Chondrocyte (in vitro differentiated cells): ENCODE measurements at places on chromosomes 5 and 9.
A peak's percentile ranks its signal among the peaks of the same experiment; 100 is the strongest.

DNA sequence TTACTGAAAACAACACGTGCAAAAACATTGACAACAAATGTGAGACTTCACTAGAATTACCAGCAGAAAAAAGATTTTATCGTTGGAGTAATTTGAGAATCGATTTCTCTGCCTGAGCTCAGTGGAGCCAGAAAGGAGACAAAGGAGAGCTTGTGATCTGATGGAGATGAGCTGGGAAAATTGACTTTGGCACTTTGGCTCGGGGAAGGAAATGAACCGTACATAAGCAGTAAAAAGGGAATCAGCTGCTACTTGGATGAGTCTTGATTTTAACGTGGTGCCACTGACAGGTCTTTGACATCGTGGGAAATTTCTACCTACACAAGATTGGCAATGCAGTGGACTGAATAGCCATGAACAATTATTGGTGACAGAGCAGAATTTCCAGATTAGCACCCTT is 244.7 kb upstream of the RPS23 start:
- DNase-seq, result no peak

DNA sequence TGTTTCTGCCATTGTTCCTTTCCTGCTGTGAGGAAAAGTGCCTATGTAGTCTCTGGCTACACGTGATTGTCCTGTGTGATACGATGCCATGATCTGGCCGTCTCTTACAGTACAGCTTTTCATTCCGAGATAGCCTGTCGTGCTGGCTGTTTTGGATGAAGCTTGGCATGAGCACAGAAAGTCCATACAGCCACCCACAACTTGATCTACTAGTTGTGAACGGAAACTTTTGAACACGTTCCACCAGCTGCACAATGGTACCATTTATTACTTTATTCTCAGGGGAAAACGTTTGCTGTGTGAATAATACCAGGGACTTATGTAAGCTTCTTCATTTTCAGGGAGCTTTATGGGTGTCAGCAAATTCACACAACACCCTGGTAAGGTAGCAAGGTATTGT is 217.6 kb upstream of the ANKRD55 start:
- DNase-seq, result no peak

GRCh38 chr9:38201844-38202243 is 132.8 kb upstream of the SHB start:
- DNase-seq, result no peak

- DNase-seq, result no peak
Observed at GRCh38 chr5:106862450-106863193, 808.1 kb downstream of the EFNA5 start.

- DNase-seq, result no peak
Observed at GRCh38 chr5:78594610-78595457, 53.7 kb downstream of the LHFPL2 start.

DNA sequence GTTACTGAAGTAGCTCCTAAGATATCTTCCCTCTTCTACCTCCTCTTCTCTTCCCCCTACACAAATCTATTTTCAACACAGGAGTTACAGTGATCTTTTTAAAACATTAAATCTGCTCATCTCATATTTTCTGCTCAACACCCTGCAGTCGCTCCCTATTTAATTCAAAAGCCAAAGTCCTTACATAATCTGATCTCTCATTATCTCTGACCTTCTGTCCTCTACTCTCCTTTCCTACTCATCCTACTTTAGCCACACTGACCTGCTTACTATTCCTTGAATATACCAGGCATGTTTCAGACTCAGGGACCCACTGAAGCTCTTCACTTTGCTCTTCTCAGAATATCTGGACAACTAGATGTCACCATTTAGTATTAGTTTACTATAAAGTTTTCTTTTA is 87.9 kb downstream of the YTHDC2 start:
- DNase-seq, result no peak

- DNase-seq, result peak; percentile 98
Observed at GRCh38 chr9:34178436-34179212, at the start of gene UBAP1. Gene UBAP1, plus strand, starts transcription at chr9:34179043. Its CDS starts 41,872 bp downstream, at chr9:34220915.

DNA sequence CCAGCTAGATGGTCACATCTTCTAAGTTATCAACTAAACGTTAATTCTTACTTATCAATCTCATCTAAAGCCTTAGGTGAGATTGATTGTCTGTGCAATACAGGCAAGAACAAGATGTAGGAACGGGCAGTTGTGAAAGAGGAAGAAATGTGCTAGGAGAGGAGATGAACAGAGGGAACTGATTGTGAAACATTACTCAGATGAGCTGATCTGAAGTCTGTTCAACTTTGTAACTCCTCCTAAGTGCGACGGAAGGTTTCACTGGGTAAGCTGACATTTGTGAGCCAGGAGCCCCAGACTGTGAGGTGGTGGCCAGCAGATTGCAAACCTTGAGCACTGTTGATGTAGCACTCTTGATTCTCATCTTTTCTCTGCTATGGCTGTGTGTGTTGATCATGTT is 204.1 kb downstream of the CD180 start:
- no peak for DNase-seq

GRCh38 chr5:5371957-5372356 is 50.5 kb upstream of the ICE1 start:
- DNase-seq, result no peak

DNA sequence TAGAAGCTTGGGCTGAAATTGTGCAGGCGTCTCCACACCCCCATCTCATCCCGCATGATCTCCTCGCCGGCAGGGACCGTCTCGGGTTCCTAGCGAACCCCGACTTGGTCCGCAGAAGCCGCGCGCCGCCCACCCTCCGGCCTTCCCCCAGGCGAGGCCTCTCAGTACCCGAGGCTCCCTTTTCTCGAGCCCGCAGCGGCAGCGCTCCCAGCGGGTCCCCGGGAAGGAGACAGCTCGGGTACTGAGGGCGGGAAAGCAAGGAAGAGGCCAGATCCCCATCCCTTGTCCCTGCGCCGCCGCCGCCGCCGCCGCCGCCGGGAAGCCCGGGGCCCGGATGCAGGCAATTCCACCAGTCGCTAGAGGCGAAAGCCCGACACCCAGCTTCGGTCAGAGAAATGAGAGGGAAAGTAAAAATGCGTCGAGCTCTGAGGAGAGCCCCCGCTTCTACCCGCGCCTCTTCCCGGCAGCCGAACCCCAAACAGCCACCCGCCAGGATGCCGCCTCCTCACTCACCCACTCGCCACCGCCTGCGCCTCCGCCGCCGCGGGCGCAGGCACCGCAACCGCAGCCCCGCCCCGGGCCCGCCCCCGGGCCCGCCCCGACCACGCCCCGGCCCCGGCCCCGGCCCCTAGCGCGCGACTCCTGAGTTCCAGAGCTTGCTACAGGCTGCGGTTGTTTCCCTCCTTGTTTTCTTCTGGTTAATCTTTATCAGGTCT is at the start of gene C9orf72:
Gene C9orf72, minus strand, starts transcription at position 564 of the 716 bp plus-strand sequence. CDS start 6,361 bp downstream, outside the sequence.
- DNase-seq, result peak; percentile 91

DNA sequence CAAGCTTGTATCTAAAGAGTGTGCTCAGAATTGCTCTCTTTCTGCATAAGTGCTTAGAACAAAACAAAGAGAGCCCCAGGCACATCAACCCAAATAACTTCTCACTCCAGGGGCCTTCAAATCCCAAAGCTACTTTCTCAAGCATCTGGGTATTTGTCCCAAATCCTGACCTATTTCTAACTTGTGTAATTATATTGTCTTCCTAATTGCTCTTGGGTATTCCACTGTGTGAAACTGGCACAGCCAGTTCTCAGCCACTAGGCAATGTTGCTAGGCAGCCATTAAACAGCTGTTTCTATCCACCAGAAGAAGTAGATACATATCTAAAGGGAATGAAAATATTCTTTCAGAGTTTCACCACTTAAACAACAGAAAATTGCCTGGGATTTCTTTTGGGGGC is 198.8 kb downstream of the PRELID2 start:
- DNase-seq, result no peak

GRCh38 chr9:36560771-36561170 is 11.9 kb upstream of the MELK start:
- DNase-seq, result no peak

DNA sequence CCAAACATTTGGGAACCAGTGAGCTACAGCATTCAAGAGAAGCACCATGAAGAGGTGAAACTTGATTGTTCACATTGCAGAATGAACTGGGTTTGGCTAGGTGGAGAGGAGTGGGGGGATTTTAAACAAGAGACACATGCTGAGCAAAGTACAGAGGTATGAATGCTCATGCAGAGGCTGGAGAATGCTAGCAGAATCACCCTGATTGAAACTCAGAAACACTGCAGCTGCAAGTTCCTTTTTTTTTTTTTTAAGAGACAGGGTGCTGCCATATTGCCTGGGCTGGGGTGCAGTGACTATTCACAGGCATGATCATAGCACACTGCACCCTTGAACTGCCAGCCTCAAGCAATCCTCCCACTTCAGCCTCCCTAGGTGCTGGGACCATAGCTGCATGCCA is 35.1 kb downstream of the DENND1A start:
- DNase-seq, result no peak

DNA sequence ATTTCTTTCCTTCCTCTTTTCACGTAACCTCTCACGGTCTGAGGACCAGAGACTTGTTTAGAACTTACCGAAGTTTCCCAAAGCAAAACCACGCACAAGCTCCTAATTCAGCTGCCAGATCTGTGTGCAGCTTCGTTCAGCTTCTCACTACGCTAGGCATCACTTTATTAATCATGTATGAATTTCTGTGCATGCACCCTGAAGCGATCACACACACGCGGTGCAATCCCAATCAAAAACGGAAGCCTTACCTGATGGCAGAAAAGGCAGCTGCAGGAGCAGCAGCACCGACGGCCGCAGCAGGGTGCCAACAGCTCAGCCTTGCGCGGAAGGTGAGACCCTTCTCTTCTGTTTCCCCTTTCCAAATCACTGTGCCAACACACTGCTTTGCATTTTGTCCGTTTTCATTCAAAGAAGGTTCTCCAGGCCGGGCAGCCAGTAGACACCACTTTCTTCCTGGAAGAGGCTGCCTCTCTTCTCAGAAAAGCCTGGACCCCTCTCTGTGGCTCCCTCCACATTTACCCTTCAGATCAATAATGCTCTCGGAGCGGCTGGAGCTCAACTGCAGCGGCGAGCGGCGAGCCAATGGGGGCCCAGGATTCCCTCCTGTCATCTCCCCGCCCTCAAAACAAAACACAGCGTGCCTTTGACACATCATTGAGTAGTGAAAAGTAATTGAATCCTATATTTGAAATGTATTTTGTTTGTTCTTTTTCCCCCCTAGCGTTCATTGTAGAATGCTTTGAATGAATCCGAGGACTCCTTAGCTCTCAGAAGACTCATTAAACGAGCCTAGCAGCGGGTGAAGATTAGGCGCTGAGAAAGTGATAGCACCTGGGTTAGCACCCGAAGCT is at the start of gene CDH12:
Gene CDH12, minus strand, starts transcription at position 538 of the 854 bp plus-strand sequence.
- no peak for DNase-seq

GRCh38 chr5:75961818-75962217 is 121.4 kb upstream of the SV2C start:
- DNase-seq, result no peak

DNA sequence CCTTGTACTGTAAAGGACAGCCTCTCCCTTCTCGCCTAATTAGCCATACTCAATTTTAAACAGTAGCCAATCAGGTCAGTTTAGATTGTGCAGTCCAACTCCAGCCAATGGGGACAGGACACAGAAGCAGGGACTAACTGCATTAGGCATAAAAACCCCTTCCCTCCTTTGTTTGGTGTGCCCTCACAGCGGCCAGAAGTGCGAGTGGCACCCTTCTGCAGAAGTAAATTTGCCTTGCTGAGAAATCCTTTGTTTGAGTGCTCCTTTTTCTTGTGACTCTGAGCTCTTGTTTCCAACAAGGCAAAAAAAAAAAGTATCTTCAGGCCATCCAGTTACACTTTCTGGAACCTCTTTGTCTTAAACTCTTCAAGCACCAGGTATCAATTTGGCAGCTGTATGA is 97.4 kb downstream of the FAM114A2 start:
- no peak for DNase-seq

DNA sequence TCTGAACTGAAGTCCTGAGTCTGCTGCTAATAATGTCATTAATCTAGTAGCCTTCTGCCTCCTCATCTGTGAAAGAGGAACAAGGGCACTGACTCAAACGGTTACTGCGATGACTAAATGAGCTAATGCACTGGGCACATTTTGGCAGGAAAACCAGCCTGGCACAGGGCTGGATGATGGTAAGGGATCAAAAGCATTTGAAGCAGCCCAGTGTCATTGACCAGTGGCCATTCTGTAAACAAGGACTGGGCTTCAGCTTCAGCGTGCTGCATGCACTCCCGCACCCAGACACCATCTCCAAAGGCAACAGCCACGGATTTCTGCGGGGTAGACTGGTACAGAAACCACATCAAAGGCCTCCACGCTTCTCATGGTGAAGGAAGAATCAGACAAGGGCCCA is 8.0 kb downstream of the GCNT4 start:
- DNase-seq, result no peak

GRCh38 chr5:51832934-51833470 is 449.8 kb downstream of the ISL1 start:
- DNase-seq, result no peak

- DNase-seq, result no peak
Observed at GRCh38 chr9:124128568-124129166, 117.1 kb downstream of the LHX2 start.
